ENCODE measurements at places on chromosomes 13 and 19.

DNA sequence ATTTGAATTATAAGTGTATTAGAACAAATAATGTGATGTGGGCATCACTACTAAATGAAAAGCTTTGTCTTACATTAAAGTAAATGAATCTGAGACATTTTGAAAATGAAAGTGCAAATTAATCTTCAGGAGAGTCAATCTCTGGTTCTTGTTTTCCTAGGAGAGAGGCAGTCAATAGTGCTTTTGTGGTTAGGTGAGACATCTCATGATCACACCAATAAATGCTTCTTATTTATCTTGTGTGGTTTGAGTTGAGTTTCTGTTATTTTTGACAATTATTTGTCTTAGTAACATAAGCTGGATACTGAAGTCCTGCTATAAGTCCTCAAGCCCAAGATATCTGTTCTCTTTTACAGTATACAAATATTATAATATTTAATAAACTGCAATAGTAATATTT is 1378.0 kb upstream of the PCDH9 start:
- no peak for DNase-seq

- DNase-seq, result no peak
These were observed 1299.2 kb upstream of the ATXN8OS start for GRCh38 chr13:68808456-68808855.

DNA sequence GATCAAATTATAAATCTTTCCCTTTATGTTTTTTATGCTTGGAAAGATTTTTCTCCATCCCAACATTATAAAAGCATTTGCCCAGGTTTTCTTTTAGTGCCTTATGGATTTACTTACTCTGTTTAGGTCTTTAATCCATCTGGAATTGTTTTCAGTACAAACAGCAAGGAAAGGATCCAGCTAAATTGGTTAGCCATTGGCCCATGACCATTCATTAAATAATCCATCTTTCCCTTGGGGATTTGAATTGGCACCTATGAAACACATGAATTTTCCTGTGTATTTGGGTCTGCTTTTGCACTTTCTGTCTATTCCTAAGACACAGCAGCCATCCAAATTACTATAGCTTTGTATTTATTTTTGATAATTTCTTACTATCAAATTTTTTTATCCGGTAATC is 28.8 kb upstream of the SHKBP1 start:
- DNase-seq, result no peak

DNA sequence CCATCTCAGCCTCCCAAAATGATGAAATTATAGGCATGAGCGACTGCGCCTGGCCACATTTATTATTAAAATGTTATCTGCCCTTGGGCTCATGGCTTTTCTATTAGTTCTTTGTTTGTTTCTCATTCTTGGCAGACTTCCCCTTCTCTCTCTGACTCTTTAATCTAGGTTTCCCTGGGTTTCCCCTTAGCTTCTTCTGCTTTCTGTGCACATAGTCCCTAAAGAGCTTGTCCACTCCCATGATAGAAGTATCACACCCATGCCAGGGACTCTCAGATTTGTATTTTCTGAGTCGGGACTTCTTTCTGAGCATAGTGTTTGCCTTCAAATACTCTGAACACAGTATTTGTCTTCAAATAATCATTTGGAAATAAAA is 38.6 kb upstream of the ITM2B start:
- DNase-seq, result no peak

DNA sequence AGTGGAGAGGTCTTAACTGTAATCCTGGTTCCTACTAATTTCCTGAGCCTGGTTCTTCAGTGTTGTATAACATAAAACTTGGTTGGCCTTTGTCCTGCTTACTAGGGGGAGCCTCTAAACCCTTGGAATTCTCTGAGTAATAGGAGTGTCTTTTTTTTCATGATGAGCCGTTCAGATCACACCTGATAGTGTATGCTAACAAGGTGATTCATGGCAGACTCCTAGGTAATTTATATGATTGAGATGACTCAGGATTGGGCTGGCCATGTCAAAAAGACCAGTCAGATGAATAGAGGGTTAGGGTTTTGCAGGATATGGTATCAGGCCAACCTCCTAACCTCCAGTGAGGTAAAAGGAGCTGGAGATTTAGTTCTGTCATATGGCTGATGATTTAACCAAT is 135.8 kb upstream of the KLF12 start:
- no peak for DNase-seq

GRCh38 chr19:41366089-41366488 is 2.1 kb upstream of the B9D2 start:
- no peak for DNase-seq

GRCh38 chr19:30103981-30104380 is 161.9 kb downstream of the URI1 start:
- no peak for DNase-seq

GRCh38 chr19:55227241-55228014 is 1.1 kb downstream of the TMEM86B start:
- no peak for DNase-seq

- peak; percentile 46 for DNase-seq
These were observed 119.8 kb downstream of the ATP11A start for GRCh38 chr13:112809332-112810315.

- DNase-seq, result no peak
These were observed 34.1 kb downstream of the CRTC1 start for GRCh38 chr19:18717601-18718000.

DNA sequence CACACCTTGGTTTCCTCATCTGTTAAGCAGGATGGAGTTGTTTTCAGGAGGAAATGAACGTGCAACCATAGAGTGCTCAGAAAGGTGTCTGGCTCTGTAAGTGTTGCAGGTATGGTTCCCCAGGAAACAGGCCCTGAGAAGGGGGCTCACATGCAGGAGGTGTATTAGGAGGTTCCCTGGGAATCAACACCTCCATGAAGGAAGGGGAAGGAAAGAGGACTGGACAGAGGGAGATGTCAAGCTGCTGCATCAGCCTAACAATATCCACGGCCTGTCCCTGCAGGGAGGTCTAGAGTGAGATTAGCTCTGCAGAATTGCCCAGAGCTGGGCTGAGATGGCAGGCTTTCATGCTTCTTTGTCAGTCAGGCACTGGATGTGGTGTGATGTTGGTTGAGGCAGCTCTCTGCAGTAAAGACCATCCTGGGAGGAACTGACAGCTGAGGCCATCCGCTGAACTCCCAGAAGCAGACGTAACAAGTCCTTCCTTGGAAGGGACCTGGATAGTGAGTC is 373.3 kb downstream of the ZNF536 start:
- peak; percentile 36 for DNase-seq

- peak; percentile 57 for DNase-seq
These were observed 77.3 kb upstream of the GPR183 start for GRCh38 chr13:99384468-99384867.

DNA sequence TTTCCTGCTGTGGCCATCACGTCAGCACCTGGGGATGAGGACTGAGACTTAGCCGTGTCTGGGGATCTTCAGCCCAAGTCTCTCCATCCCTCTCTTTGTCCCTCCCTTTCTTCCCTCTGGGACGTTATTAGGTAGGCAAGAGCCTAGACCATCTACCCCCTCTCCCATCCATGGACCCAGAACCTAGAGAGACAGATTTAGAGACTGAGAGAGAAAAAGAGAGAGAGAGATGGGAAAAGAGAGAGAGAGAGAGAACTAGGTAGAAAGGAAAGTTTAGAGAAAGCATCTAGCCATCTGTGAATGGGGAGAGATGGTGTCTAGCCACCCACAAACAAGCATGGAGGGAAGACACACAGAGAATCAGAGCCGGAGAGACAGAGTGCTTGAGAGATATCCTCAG is 473 bp downstream of the KLK4 start:
- no peak for DNase-seq

GRCh38 chr19:17454576-17455071 is 6.1 kb downstream of the NXNL1 start:
- DNase-seq, result no peak

GRCh38 chr13:61187471-61187870 is 228.2 kb downstream of the PCDH20 start:
- DNase-seq, result no peak

DNA sequence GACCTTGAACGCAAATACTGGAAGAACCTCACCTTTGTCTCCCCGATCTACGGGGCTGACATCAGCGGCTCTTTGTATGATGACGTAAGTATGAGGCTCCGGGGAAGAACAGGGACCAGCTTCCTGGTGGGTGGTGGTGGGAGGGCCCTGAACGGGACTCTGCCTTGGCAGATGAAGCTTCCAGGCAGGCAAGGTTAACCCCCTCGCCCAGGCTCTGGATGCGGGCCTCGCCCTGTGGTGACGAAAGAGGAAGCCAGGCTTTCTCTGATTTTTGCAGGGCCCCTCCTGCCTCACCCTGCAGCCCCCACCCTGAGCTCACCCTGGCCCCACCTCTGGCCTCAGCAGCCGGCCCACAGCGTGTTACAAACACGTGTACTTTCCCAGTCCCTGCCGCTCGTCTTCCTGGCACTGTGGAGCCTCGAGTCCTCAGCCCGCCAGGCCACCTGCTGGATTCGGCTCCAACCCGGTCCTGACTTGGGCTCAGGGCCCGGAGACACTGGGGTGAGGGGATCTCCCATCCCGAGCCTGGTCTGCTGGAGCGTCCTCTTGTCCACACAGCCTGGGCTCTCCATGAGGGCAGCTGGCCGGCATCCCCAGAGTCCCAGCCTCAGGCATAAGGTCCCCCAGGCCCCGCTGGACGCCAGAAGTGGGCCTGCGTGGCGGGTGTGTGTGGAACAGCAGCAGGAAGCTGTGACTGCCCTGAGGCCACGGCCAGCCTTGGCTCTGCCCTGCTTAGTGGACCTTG is 72.4 kb downstream of the KDM4B start:
- no peak for DNase-seq

DNA sequence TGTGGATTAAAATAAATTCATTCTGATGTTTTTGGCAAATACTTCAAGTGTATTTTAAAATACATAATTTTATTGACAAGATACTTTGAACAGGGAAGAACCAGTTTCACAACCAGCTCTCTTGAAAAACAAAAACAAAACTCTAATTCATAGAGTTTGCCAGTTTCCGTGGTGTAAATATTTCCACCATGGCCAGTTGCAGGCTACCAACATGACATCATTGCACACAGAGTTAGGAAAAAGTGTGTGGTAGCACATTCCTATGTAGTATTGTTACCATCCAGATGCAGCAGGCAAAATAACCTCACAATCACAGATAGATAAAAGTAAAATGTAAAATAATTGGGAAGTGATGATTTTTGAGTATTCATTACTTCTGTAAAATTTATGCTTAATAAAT is 7.7 kb upstream of the RNF113B start:
- no peak for DNase-seq

DNA sequence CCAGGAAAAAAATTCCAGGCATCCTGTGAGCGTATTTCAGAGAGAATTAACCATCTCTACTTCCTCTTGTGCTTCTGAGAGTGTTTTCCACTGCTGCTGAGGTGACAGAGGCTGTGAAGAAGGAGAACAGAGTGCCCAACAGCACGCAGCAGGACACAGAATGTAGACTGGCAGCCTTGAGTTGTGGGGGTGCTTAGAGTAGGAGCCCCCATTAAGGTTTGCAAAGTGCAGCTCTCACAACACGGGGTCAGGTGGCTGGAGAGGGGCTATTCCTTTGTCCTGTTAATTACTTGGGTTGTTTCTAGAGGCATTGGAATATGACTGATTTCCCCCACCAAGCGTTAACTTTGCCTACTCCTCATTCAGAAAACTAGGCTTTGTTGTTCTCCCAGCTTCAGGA is 370.6 kb downstream of the TSHZ3 start:
- no peak for DNase-seq

- DNase-seq, result no peak
These were observed 5.7 kb downstream of the FGF9 start for GRCh38 chr13:21676611-21677021.

- DNase-seq, result no peak
These were observed 68.5 kb upstream of the GTF3A start for GRCh38 chr13:27355894-27356293.

GRCh38 chr19:41403181-41403970 is 5.8 kb downstream of the BCKDHA start:
- DNase-seq, result no peak

- no peak for DNase-seq
These were observed 9.3 kb downstream of the CHST8 start for GRCh38 chr19:33630880-33631608.

- no peak for DNase-seq
These were observed 718.0 kb downstream of the EFNB2 start for GRCh38 chr13:105817498-105817897.

DNA sequence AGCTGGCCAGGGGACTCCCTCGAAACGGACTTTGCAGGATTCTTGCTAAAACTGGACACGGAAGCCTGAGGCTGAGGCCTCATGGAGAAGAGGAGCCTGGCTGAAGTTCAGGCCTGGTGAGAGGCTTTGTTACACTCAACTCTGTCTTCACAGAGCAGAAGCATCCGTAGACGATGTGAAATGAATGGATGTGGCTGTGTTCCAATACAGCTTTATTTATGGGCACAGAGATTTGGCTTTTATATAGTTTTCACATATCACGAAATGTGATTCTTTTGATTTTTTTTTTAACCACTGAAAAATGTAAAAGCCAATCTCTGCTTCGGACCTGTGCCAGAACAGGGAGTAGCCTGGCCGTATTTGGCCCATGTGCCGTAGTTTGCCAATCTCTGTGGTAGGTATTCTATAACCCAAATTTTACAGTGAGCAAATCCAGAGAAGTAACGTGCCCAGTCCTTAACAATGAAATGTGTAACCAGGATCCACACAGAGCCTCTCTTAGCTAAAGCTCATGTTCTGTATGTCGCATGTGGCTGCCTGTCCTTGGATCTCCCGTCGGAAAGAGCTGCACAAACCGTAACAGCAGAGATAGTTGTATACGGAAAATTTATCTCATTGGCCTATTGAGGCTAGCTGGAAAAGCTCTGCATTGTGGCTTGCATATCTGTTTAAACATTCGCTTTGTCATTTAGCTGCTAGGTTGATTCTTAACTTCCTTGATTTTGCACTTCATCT is 171.6 kb upstream of the RNF113B start:
- DNase-seq, result no peak

GRCh38 chr13:33101835-33102234 is 85.6 kb downstream of the KL start:
- no peak for DNase-seq

DNA sequence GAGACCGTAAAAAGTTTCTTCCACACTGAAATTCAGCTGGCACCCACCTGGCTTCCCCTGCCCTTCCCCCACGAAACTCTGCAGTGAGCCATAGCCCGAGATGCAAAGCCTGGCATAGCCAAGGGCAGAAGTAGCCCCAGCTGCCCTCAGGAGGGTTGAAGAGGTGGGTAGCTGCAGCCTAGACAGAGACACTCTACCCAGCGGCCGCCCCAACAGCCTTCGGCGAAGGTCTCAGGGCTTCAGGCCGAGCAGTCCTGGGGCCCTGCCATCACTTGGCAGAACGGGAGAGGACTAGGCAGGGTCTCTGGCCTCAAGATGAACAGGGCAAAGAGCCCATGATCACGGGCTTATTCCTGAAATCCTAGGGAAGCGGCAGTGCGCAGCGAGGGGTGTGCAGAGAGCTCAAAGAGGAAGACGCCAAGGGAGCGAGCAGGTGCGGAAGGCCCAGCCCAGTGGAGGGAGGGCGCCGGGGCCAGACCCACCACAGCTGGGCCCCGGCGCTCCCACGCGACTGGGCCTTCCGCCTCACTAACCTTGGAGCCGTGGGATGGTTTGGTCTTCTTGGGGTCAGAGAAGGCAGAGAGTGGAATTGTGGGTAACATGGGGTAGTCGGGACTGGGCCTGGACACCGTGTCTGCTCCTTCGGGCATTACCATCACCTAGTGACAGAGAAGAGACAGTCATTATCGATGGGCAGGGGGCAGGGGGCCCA is 53.2 kb downstream of the MLLT1 start:
- DNase-seq, result no peak
